ENCODE measurements at places on chromosomes 13 and 19.

DNA sequence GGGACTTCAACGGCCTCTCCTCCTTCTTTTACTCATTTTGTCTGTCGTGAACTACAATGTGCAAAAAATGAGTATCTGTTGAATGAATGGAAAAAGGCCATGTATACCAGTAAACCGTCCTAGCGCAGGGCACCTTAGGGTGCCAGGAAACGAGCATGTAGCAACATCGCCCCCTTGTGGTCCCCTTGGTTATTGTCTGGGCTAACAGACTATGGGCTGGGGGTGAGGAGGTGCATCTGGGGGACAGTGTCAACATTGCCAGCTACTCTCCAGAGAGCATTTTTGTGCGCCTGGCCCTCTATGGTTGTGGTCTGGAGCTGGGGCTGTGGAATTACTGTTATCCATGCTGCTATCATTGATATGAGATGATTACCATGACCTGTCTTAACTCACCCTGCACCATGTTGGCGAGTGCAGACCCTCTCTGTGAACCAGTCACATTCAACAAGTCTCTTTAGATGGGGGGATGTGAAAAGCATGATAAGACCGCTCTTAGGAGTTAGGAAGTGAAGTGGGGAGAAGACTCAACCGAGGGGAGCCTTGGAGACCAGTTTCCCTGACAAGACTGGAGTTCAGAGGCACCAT, 22.8 kb upstream of the SIGLEC11 start:
- peak; percentile 71 for DNase-seq

GRCh38 chr19:46198756-46199155, 30.8 kb upstream of the IGFL1 start:
- no peak for DNase-seq

DNA sequence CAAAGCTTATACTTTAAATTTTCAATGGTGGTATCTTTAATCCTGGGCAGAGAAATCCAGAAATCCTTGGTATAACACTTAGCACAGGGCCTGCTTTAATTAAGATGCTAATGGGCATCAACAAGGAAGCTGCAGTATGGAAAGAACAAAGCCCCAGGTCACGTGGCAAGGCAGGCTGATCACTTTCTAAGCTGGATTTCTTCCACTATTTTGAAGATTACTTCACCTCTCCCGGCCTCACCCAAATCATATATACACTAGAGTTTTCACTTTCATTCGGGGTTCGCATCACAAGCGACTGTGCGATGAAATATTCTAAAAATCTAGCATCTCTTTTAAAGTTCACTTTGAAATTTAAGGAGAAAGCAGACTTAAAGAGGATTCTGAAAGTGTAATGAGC, 71.8 kb downstream of the STARD13 start:
- DNase-seq: no peak

DNA sequence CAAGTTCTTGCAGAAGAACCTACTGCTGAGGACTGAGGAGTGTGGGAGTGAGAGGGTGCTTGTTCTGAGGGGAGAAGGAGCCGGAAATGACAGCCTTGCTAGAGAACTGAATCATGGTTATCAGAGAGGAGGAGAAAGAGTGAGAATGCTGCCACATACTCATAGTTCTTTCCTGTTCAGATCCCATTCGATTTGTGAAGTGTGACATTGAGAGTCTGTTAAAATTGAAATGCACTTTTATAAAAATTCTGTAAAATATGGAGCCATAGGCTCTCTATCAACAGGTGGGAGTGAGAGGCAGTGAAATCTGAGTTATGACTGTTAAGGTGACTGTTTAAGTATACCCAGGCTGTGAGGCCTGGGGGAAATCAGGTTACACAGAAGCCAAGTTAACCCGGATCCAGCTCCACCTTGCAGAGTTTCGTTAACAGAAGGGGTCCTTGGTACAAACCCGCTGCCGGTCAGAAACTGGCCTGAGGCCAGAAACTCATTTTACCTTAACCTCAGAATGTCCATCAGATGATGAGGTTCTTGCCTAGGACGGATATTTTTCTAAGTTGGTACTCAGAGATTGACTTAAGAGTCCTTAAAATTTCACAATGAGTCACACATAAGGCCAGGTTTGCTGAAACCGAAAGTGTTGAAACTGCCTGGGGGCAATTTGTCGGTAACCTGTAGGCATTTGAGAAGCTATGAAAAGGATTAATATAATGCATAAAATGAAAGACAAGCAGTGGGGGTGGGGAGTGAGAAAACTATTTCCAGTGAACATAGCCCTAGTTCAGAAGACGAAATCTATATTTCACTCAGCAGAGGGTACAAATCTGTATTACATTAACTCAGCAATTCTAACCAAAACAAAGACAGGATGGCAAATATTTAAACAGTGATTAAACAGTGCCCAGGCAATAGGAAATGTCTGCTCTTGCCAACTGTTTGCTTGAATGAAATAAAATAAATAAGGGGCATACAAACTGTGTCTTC, 350.5 kb downstream of the KCNRG start:
- peak; percentile 86 for DNase-seq

DNA sequence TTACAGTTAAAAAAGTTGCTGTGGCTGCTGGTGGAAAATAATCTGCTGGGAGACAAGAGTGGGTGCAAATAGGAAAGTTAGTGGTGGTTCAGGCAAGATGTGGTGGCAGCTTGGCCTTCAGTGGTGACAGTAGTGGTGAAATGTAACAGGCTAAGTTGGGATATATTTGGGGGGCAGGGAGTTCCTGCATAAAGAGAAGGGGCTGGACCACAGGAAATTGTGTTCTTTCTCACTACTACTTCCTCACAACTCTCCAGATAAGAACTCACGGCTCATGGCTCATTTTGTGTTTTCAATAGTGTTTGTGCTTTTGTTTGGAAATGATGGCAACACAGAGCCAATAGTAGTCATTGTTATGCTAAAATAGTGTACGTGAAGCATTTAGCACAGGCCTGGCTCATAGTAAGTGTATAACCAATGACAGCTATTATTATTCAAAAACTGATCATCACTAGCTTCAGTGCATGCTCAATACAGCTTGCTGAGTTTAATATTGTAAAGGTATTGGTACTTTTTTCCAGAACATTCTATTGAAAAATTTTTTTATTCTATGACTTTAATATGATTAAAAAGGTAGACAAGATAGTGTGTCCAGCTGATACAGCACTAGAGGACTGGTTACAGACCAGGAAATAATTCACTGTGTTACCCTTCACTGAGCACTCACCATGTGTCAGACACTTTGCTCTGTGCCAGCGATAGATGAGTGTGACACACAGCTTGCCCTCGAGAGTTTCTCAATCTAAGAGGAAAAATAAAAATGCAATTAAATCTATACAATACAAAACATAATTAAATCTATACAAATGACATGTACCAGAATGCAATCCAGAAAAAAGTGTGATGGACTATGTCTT, 209.8 kb downstream of the POU4F1 start:
- DNase-seq: no peak

DNA sequence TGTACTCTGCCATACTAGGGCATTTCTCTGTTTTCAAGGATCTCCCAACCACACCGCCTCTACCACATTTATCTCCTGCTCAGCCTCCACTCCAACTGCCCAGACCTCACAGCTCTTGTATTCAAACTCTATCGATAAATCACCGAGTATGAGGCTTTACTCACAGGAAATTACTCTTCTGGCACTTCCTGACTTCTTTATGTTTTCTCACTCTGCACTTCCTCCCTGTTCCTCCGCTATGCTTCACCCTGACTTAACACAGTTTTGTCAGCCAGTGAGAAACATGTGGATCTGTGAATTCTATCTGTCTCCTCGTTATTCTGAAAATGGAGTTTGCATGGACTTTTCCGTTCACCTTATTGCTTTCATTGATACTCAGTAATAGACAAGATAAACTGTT, 2.6 kb upstream of the CARD8 start:
- no peak for DNase-seq

- DNase-seq: no peak
Measured at GRCh38 chr13:86741762-86742285, 929.3 kb upstream of the SLITRK5 start.

- DNase-seq: no peak
Measured at GRCh38 chr13:112451512-112452379, 75.6 kb downstream of the SPACA7 start.

- no peak for DNase-seq
Measured at GRCh38 chr13:113364311-113364889, 470 bp upstream of the GRTP1 start.

GRCh38 chr19:45676851-45677263, 8.8 kb downstream of the GIPR start:
- no peak for DNase-seq

- DNase-seq: no peak
Measured at GRCh38 chr19:16890461-16891184, 1.8 kb downstream of the F2RL3 start.

- no peak for DNase-seq
Measured at GRCh38 chr13:27023385-27024073, 148.1 kb downstream of the USP12 start.

DNA sequence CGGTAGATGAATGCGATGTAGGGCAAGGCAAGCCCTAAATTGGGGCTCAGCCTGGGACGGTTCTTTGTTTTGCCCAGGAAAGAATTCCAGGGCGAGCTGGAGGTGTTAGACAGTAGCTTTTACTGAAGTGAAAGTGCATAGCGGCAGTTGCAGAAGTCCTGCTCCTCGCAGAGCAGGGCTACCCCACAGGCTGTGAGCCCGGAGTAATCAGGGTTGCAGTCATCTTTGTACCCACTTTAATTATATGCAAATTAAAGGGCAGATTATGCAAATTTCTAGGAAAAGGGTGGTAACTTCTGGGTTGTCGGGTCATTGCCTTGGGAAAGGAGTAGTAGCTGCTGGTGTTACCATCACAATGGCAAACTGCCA, 30.5 kb downstream of the VAV1 start:
- DNase-seq: peak; percentile 62

- DNase-seq: peak; percentile 5
Measured at GRCh38 chr13:24858953-24859352, 95.0 kb downstream of the RNF17 start.

DNA sequence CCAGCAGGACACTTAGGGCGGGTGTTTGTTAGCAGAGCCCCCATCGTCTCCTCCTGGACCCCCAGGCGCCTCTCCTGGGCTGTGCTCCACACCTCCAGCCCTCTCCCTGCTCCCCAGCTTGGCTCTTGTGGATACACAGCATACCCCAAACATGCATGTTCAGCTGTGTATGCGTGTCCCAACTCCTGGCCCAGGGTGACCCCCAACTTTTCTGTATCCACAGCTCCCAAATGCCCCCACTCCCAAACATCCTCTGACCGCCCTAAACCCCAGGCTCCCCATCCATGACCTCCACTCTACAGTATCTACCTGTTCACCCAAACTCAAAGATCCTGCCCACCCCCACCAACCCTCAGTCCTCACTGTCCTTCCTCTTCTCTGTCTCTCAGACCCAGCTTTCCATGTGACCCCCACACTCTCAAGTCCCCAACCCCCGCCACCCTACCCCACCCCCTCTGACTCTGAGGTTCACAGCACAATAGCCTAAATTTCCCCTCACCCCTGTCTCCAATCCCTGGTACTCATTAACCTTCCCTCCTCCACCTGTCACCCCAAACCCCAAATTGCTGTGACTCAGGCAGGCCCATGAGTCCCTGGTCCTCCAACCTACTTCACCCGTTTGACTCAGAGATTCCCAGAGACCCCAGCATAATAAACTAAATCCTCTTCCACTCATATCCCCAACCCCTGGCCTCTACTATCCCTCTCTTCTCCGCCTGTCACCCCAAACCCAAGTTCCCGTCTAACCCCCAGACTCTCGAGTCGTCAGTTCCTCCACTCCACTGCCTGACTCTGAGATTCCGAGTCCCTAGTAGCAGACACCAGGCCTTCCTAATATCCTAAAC, 968 bp downstream of the UBE2M start:
- no peak for DNase-seq

DNA sequence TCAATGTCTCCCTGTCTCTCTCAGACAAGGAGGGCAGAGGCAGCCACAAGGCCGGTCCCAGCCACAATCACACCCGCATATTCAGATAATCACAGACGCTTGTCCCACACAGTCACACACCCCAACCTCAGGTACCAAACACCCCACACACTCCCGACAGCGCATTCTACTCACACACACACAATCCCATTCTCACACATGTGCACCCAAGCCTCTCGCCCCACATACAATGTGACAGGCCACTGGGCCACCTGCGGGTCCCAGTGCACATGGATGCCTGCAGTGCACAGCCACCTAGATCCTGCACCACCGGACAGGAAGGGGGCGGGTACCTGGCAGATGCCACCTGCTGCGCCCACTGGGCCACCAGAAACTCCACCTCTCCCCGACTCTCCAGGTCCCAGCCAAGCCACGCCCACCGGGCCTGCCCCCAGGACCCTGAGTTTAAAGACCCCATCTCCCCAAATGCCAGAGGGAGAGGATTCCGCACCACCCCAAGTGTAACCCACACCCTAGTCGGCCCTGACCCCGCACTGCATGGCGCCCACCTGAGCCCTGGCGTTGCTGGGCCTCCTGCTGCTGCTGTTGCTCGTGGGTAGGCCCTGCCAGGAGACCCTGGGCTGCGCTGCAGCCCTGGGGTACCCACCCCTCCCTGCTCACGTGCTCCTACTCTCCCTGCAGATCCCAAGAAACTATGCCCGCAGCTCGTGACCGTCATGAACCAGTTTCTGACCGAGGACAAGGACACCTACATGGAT, 10.6 kb downstream of the SCGB2B2 start:
- DNase-seq: no peak

DNA sequence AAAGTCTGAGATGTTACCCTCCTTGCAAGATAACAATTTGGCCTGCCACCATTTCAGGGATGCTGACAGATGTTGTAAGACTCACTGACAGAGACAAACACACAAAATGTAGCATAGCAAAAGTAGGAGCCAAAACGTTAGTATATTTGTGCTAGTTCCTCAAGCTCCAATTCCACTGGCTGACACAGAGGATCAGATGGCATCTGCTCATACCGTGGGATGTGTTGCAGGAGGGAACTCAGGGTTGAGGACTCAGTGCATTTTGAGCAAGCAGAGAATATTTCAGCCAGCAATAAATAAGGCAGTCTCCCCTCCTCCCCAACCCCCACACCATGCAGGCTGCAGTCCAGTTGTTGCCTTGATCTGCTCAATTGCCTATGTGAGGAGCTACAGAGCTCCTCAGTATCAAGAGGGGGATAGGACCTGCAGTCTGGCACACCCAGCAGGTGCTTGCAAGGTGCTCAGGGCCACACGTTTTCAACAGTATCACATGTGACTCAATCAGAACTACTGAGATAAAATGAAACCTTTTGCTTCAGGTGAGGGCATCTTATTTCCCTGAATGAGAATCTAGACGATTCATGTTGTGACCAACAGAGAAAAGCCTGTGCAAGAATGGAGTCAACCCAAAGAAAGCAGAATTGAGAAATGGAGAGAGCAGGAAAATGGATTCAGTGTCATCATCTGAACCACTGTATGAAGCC, 23.6 kb upstream of the LRCH1 start:
- no peak for DNase-seq

- DNase-seq: no peak
Measured at GRCh38 chr13:68715651-68716050, 1392.0 kb upstream of the ATXN8OS start.
